CD8-positive, alpha-beta memory T cell (primary cell): ENCODE measurements at places on chromosomes 3 and 15. TPM values are rescaled to one million over a fixed set of nuclear protein-coding genes. Genes with fewer than 3 reads are reported as not detected.

DNA sequence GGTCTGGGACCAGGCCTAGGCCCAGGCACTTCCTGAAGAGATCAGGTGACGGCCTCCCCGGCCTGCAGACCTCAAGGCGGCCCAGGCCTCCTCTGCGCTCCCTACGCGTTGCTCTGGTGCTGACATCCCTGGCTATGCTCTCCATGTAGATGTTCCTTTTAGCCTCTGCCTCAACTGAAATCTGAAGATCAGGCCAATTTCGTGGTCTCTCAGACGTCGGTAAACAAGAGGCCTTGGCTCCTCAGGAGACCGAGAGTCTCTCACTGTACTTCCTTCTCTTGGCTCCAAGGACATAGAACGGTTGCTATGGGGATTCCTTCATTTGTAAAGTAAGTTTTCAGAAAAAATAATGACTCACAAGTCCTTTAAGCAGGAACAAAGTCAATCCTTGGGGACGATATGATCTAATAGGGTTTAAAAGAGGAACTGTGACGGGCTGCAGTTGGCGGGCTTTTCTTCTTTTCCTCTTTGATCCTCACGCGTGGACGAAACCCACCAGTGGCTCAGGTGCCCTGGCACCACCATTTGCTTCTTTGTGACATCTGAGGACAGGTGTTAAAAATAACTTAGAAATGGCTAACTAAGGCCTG is 55.6 kb upstream of the CGNL1 start:
- DNase-seq = no peak

DNA sequence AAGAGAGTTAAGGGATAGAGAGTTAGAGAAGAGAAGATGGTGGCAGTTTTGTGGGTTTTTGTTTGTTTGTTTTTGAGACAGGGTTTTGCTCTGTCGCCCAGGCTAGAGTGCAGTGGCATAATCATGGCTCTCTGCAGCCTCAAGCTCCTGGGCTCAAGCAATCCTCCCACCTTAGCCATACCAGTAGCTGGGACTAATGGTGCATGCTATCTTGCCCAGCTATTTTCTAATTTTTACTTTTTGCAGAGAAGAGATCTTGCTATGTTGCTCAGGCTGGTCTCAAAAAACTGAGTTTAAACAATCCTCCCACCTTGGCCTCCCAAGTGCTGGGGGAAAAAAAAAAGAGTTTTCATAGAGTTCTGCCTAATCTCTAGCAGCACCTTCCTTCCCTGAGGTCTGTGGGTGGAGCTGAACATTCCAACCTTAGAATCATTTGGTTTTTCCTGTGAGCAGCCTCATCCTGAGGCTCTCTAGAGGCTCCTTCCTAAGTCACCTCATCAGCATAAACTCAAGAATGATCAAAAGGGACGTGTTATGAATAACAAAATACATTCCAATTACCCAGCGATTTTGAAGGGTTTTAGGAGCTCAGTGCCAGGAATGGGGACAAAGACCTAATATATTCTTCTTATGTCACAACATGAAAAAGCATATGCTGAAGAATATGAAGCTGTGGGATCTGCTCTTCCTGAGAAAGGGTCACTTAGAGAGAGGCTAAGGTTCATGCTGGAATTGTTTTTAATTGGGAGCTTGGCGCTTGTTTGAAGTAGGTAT is 180.6 kb downstream of the LSAMP start:
- DNase-seq = no peak

GRCh38 chr3:52557011-52557960 is 20.9 kb downstream of the UQCC5 start:
- DNase-seq = no peak

DNA sequence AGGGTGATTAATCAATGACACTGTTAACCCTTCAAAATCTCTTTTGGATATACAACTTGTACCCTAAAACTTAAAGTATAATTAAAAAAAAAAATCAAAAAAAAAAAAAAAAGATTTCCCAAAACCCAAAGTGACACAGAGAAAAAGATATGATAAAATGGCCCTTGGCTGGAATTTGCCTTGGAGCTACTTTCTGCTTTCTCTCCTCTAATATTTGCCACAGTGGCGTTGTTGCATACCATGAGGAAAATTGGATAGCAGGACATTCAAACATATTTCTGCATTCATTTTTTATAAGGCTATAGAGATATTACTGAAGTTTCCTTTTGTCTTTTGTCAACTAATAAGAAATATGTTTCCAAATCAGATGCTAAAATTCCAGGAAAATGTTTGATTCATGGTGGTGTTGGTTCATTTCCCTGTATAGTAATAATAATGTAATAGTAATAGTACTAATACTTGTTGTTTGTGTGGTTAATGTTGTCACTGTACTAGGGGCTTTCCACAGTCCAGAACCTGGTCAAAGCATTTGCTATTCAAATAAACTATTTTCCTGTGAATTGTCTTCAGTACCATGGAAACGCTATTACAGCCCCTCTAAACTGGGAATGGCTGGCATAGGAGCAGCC is 441.3 kb upstream of the THBS1 start:
- no peak for DNase-seq

GRCh38 chr3:126517986-126518778 is 609 bp upstream of the UROC1 start:
- DNase-seq = no peak

- DNase-seq = no peak
Measured at GRCh38 chr3:47004369-47005211, 25.1 kb downstream of the NBEAL2 start.

DNA sequence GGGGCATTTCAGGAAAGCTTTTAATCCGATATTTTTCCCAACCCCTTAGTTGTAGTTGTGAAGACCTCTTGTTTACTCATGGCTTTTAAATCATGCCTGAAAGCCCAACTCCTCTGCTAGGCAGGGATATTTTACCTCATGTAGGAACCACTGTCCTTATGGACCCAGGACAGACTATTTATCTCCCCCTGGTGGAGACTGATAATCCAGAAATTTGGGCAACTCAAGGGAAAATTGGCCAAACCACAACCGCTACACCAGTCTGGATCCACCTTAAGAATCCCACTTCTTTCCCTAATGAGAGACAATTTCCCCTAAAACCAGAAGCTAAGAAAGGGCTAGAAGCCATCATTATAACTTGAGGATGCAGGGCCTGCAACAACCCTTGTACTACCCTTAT is 248.1 kb upstream of the STAC start:
- no peak for DNase-seq

- DNase-seq = no peak
Measured at GRCh38 chr15:75671730-75672602, 24.3 kb downstream of the SNX33 start.

GRCh38 chr15:92843814-92844213 is 56.3 kb upstream of the CHD2 start:
- DNase-seq = no peak

- DNase-seq = no peak
Measured at GRCh38 chr3:69560116-69560515, 174.2 kb upstream of the FRMD4B start.

DNA sequence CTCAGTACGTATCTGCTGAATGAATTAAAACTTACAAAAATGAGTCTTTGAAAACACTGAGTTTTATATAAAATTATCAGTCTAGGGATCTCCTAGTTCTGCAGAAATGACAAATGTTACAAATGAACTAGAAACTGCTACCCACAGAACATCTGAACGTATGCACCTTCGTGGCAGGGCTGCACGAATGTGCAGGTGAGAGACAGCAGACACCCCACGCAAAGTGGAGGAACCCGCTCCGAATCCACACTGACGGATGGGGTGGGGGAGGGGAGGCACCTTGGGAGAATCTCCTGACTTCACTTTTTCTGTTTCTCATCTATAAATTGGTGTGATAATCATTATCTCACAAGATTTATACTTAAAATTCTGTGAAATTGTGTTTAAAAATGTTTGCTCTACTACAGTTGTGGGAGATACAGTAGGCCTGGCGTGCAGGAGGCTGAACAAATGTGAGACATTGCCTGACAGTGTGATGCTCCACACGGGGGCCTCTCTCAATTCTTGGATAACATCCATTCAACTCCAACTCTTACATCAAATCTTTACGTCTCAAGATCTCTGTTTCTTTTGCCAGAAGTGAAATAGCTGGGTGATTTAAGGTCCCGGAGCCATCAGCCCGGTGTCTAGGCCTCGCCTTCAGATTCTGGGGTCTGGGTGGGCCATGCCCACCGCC is 86.9 kb downstream of the ATP10A start:
- no peak for DNase-seq

GRCh38 chr3:118527514-118528044 is 507.1 kb downstream of the IGSF11 start:
- no peak for DNase-seq

DNA sequence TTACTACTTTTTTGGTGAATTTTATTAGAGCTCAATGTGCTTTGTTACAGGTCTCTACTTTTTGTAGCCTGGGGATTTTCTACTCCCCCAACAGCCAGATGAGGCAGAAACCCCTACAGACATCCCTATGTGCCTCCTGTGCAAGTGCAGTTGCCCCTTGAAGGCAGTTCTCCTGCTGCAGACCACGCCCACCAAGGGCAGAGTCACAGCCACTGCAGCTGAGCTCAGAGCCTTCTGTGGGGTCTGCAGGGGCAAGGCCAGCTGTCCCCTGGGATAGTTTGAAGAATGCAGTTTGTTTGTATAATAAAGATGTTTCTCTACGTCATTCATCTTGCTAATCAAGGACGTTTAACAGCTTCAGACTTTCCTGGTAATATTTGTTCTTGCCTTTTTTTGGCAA is 76.8 kb downstream of the NPAP1 start:
- DNase-seq = no peak

GRCh38 chr3:42846685-42847522 is 28.8 kb downstream of the CYP8B1 start:
- no peak for DNase-seq

The CRYBG3 gene
- 4.5 TPM for total RNA-seq

The LRRIQ4 gene
- 0.15 TPM for total RNA-seq

The GOLGA8S gene
- not detected for total RNA-seq

The IMP3 gene
- 134 TPM for total RNA-seq
